ENCODE measurements at places on chromosomes 1 and 21. TPM values are rescaled to one million over a fixed set of nuclear protein-coding genes. Genes with fewer than 3 reads are reported as not detected.
A peak's percentile ranks its signal among the peaks of the same experiment; 100 is the strongest.

GRCh38 chr1:220368352-220369265, 96.4 kb upstream of the RAB3GAP2 start:
- H3K27ac ChIP-seq = no peak overlapping the region
- H3K27me3 ChIP-seq = no peaks in the 10 kb centered on the region
- no peaks in the 10 kb centered on the region for H3K4me1 ChIP-seq
- no peak overlapping the region for H3K4me3 ChIP-seq

GRCh38 chr1:73516451-73516850, 681.5 kb downstream of the LRRIQ3 start:
- peak overlapping the region; percentile 32 for H3K4me3 ChIP-seq
- H3K27ac ChIP-seq = peak overlapping the region; percentile 67
- DNase-seq = peak; percentile 35
- peaks cover 15% of the 10 kb centered on the region for H3K4me1 ChIP-seq
- H3K36me3 ChIP-seq = no peaks in the 10 kb centered on the region

DNA sequence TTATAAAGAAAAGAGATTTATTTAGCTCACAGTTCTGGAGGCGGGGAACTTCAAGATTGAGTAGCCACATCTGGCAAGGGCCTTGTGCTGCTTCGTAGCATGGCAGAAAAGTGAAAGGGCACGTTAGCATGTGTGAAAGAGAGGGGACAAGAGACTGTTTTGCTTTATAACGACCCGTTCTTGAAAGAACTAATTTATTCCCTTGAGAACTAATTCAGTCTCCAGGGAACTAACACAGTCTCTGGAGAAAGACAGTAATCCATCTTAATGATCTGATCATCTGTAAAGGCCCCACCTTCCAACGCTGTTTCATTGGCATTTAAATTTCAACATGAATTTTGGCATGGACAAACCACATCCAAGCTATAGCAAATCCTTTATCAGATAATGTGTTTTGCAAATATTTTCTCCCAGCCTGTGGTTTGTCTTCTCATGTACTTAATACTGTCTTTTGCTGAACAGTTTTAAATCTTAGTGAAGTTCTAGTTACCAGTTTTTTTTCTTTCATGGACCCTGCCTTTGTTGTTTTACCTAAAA, 26.1 kb downstream of the MTR start:
- H3K36me3 ChIP-seq = peaks cover 99% of the 10 kb centered on the region
- no peak for DNase-seq
- no peak overlapping the region for H3K27ac ChIP-seq
- H3K4me3 ChIP-seq = no peak overlapping the region
- H3K4me1 ChIP-seq = no peaks in the 10 kb centered on the region

DNA sequence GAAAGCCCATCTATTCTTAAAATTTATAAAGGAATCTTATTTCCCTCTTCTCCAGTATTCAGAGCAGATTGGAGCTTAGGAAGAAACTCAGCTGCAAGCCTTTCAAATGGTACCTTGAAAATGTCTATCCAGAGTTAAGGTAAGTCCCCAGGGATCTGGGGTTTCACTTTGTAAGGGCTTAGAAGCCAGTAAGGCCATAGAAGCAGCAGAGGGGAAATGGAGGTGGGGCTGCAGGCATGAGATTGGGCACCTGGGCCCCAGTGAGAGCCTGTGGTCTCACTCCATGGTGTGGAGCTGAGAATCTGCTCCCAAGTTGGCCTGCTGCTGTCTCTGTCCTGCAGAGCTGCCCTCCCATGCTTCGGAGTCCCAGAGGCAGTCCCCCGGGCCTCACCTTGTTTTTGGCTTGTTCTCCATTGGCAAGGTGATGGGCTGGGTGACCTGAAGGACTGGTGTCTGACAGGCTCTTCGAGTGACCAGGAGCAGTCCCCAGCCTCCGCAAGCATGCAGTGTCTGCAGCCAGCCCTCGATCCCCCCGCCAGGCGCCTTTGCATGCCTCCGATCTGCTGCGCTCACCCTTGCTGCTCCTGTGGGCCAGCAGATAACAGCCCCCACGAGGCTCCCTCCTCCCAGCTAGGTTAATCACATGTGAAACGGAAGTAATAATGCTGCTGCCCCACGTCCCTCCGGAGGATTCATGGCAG, 163.1 kb downstream of the PGBD5 start:
- H3K4me3 ChIP-seq = no peak overlapping the region
- no peaks in the 10 kb centered on the region for H3K4me1 ChIP-seq
- no peak for DNase-seq
- no peaks in the 10 kb centered on the region for H3K27me3 ChIP-seq
- peaks cover 87% of the 10 kb centered on the region for H3K36me3 ChIP-seq

- no peak overlapping the region for H3K27ac ChIP-seq
- no peak for DNase-seq
- H3K4me1 ChIP-seq = no peaks in the 10 kb centered on the region
- H3K27me3 ChIP-seq = no peaks in the 10 kb centered on the region
- no peak overlapping the region for H3K4me3 ChIP-seq
Measured at GRCh38 chr1:55712148-55712547, 497.0 kb upstream of the USP24 start.

DHX9 gene
- polyA plus RNA-seq = 41.8 TPM

IPO13 gene
- 20.4 TPM for polyA plus RNA-seq

ITGB2 gene
- polyA plus RNA-seq = 1,470 TPM

SPRR2B gene
- polyA plus RNA-seq = not detected
